ENCODE measurements at places on chromosomes 1 and 21.

DNA sequence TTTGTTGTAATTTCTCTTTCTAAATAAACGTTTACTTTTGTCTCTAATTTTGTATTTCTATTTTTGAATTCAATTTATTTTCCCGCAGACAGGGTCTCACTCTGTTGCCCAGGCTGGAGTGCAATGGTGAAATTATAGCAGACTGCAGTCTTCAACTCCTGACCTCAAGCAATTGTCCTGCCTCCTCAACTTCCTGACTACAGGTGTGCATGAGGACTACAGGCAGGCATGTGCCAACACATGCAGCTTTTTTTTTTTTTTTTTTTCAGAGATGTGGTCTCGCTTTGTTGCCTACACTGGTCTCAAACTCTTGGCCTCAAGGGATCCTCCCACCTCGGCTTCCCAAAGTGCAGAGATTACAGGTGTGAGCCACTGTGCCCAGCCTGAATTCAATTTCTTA lies 36.7 kb upstream of the IL20 start:
- DNase-seq = no peak

GRCh38 chr1:41799723-41800122 lies 119.0 kb downstream of the HIVEP3 start:
- no peak for DNase-seq

DNA sequence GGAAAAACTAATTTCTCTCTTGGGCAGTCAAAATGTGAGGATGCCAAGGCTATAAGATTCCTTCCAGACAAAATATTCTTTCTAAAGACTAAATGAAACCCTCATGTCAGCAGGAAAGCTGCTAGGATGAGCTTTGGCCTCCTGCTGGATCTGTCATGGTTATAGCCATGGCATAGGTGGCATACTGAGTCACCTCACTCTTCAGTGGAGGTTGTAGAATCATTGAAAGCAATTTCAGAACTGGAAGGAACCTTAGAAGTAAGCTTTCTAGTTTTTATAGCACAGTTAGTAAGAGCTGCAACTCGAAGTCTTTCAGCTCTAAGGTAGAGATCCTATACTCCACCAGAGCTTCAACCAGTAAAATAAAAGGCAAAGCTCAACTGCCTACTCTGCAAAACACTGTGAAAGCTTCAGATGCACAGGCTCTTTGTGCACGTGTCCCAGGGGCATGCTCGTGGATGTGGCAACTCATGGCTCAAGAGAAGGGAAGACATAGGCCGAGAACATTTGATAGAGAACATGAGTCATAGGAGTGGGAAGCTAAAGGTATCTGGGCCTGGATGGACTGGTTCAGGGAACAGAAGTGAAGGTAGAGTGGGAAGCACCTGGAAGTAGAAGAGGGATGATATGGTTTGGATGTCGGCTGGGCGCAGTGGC lies 5.8 kb downstream of the AVPR1B start:
- no peak for DNase-seq

- DNase-seq = no peak
These were observed 7.5 kb upstream of the CAPN9 start for GRCh38 chr1:230739564-230740290.

GRCh38 chr1:51295926-51296325 lies 34.4 kb downstream of the TTC39A start:
- no peak for DNase-seq

DNA sequence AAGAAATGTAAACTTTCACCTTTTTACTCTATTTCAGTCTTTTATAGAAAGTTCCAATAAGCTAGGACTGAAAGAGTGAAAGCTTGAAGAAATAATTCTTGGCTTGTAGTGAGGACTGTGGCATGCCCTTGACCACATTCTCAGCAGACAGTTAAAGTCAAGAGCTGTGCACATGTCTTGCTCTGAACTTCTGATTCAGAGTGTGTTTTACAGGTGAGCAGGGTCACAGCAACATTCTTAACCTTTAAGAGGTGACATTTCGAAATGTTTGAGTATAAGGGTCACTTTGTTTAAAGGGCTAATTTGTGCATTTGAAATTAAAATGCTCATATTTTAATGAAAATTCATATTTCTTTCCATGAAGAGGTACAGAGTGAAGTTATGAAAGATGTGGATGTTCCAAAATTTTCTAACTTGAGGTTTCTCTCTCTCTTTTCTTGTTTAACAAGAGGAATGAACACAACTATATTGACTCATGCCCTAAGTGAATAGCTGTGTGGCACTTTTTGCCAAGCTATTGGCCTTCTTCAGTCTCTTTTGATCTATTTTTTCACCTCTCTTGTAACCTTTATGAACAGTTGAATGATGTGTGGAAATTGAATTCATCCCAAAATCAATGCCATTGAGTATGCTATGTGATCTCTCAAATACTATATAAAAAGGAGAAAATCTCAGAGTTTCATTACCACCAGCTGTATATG lies 918.1 kb downstream of the ADGRL2 start:
- no peak for DNase-seq

GRCh38 chr1:203631946-203632345 lies 5.3 kb downstream of the ATP2B4 start:
- no peak for DNase-seq

GRCh38 chr1:1603671-1604373 lies 3.9 kb upstream of the FNDC10 start:
- no peak for DNase-seq

- DNase-seq = no peak
These were observed 111.2 kb downstream of the PTPRC start for GRCh38 chr1:198750081-198750480.

DNA sequence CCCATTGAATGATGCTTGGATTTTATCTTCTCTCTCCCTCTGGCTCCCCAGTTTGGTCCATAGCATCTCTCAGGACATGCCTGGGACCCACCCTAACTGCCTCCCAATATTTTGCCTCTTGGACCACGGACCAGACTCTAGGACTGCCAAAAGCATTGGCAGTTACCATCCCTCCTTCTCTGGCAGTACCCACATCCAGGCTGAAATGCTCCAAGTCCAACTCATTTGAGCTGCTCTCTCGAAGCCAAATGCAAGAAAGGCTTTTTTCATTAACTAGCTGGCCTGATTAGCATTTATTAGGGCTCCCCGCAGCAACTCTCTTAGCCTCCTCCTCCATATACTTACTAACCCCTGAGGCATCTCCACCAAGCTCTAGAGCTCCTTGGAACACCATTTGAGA lies 140.0 kb upstream of the GRIK3 start:
- no peak for DNase-seq

- DNase-seq = no peak
These were observed 4.2 kb upstream of the TFF3 start for GRCh38 chr21:42319376-42319775.

- peak; percentile 40 for DNase-seq
These were observed 35.8 kb upstream of the RIPK4 start for GRCh38 chr21:41802684-41803083.

- no peak for DNase-seq
These were observed 4.8 kb downstream of the UBQLN4 start for GRCh38 chr1:156048663-156049258.

DNA sequence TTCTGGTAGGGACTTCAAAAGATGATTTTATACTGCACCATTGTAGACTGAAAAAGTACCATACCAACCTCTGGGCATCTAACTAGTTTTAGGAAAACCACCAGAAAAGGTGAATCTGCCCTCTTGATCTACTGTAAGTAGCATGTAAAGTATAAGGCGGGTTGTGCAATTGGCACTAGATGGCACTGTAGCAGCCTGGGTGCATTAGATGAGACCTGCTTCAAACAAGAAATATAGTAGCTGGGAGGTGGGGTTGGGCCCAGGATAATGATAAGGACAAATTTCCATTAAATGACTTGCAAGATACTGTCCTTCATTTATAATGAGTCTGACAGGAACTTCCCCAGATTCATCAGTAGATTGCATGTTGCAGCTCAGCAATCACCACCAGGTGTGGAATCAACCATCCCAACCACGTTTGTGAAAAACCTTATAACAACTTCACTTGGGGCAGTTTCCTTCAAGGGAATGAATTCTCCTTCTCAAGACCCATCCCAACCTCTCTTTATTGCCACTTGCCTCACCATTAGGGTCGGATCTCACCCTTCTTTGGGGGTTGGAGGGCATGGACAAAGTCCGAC lies 37.3 kb upstream of the IL10 start:
- DNase-seq = no peak

- DNase-seq = no peak
These were observed 197.7 kb downstream of the CRB1 start for GRCh38 chr1:197465528-197466327.

Data from C1 segment of cervical spinal cord (tissue), 14 donors.